ENCODE measurements at places on chromosomes 3 and 15. TPM values are rescaled to one million over a fixed set of nuclear protein-coding genes. Genes with fewer than 3 reads are reported as not detected.

- DNase-seq = no peak
These were observed 13.7 kb upstream of the ARIH1 start for GRCh38 chr15:72460402-72460801.

DNA sequence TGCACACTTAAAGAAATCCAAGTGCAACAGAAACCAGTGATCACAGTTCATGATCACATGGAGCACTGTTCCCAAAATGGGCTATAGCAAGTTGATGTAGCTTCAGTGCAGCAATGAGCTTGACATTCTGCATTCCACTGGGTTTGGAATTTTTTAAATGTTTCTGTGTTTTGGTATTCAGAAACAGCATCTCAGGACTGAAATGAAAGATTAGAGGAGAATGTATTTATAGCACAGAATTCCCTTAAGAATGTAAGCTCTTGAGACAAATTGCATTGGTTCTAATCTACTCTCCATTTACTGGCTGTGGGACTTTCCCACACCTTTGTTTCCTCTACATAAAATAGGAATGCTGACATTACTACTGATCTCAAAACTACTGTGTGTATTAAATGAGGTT, 162.7 kb downstream of the FGF12 start:
- DNase-seq = peak; percentile 21

The SI gene
- not detected for total RNA-seq

The HAPLN3 gene
- total RNA-seq = 62.6 TPM

DNA sequence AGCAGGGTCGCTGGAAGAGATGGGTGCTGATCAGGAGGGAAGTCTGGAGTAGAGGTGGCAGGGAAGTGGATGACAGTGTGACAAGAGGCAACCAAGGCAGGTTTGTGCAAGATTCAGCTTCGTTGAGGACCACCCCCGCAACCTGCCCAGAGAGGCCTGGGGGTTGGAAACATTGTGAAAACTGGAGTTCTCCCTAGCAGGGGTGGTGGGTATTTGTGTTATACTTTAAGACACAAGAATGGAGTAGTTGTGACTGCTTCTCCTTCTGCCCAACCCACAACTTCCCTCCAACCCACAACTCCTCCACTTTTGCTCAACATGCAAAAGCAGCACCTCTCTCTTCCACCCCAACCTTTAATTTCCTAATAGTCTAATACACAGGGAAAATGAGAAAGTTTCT, 8.6 kb upstream of the ARNT2 start:
- DNase-seq = no peak

- DNase-seq = no peak
These were observed 15.5 kb upstream of the HOMER2 start for GRCh38 chr15:82968066-82968465.

DNA sequence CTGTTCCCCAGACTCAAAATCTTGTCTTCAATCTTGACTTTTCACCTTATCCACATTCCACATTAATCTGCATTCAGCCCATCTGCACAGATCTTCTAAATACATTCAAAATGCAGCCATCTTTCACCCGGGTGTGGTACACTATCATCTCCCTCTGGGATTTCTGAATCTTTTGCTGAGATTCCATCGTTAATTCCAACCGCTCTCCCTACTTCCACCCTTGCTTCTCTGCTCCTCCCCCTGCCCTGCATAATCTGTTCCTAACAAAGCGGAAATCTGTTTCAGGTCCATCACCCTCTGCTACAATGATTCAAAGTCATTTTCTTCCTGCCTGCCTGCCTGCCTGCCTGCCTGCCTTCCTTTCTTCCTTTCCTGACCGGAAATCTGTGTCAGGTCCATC, 7.9 kb upstream of the GOLGA8B start:
- DNase-seq = no peak

GRCh38 chr3:184485241-184485640, 76.3 kb upstream of the EPHB3 start:
- no peak for DNase-seq

DNA sequence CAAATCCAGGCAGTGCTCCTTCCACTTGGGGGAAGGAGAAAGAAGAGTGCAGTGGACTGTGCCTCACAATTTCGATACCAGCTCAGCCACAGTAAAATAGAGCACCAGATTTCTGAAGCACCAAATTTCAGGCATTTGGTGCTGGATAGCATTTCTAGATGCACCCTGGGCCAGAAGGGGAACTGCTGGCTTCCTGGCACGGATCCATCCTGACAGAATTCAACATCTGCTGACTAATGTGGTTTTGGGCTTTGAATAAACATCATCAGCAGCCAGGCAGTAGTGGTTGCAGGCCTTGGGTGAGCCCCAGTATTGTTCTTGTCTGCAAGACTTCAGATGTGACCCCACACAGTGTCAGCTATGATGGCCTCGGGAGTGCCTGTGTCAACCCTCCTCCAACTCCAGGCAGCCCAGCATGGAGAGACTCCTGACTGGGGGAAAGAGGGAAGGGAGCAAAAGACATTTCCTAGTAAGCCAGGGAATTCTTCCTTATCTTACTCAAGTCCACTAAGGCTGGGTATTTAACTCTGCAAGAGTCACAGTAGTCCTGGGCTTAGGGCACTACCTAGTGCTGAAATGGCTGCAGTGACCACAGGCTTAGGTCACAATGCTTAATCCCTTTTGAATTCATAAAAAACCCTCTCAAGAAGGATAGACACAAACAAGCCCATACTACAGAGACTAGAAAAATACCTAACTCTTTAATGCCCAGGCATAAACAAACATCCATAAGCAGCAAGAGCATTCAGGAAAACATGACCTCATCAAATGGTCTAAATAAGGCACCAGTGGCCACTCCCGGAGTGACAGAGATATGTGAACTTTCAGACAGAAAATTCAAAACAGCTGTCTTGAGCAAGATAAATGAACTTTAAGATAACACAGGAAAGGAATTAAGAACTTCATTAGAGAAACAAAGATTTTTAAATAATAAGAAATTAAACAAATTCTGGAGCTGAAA, 74.7 kb downstream of the SPATA16 start:
- no peak for DNase-seq

- no peak for DNase-seq
These were observed 502.4 kb downstream of the LPP start for GRCh38 chr3:188656196-188656982.

The ATP10A gene
- total RNA-seq = 0.97 TPM

- no peak for DNase-seq
These were observed 19.5 kb upstream of the ZBTB38 start for GRCh38 chr3:141348837-141349236.

DNA sequence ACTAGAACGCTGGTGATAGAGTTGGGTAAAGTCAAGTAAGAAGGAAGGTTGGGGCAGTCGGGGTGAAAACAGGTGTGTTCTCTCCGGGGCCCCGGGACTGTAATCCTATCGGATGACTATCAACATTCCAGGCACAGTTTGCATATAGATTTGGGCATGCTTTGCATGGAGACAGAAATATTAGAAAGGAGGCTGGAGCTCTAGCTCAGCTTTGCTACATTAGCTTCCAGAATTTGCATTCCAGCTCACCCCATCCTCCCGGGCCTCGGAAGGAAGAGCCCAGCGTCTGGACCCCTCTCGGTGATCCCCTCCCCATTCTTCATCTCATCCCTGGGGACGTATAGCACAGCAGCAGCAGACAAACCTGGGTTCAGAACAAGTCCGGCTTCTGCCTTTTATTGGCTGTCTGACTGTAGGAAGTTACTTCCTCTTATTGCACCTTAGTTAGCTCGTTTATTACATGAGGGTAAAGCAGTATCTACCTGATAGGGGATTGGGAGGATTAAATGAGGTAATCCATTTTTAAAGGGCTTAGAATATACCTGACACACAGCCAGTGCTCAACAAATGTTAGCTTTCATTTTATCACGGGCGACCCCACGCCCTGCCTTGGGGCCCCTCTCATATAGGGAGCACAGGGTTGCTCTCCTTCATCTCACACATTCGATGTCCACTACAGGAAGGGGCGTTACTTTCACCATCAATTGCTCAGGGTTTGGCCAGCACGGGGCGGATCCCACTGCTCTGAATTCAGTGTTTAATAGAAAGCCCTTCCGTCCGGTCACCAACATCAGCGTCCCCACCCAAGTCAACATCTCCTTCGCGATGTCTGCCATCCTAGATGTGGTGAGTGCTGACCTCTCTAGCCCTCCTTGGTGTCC, 3.2 kb downstream of the HTR3E start:
- DNase-seq = no peak

The SST gene
- total RNA-seq = not detected

DNA sequence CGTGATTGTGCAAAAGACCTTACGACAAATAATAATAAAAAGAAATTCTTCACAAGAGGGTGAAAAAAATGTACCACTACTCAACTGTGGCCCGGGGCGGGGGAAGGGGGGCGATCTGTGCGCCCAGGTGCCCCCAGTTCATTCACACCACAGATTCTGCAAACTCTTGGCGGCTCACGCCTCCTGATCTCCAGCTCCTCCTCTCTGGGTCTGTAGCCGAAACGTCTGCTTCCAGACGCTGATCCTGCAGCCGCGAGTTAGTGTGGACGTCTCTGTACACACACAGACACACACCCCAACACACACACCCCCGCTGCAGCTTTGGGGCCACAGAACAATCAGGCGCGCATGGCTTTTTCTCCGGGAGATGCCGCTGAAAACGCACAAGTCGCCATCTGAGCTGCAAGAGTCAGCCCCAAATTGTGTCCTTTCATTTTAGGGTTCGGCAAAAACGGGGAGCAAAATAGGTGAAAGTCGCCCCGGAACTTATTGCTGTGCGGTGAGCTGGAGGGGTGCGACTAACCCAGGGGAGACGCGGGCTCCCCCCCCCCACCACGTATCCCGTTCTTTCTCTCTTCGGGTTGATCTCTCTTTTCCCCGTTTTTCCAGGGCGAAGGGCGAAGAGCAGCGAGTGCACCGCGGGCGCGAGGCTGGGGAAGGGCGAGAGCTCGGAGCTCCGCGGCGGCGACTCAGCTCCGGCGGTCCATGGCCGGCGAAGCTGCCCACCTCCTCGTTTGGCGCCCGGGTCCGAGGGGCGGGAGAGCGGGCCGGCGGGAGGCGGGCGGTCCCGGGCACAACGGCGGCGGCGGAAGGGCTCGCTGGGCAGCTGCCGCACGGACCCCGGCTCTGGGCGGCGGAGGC, 505 bp upstream of the WNT5A start:
- peak; percentile 66 for DNase-seq

DNA sequence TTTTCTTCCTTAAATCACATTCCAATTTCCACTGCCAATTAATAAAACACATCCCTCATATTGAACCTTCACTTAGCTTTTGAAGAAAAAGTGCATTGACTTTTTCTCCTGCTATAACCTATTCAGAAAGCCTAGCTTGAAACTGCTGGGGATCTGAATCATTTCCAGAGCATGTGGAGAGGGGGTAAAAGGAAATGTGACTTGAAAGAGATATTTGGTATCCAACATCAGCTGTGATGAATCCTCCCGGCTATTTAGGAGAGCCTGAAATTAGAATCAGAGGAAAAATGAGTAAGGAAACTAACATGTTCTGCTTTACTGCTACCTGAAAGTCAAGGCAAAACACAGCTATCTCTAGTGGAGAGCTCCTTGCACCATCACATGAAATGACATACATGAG, 2.6 kb upstream of the GNB5 start:
- DNase-seq = no peak

- no peak for DNase-seq
These were observed 105.5 kb upstream of the WNT5A start for GRCh38 chr3:55592572-55592971.

The NR1I2 gene
- 4.4 TPM for total RNA-seq

The TMEM212 gene
- not detected for total RNA-seq

DNA sequence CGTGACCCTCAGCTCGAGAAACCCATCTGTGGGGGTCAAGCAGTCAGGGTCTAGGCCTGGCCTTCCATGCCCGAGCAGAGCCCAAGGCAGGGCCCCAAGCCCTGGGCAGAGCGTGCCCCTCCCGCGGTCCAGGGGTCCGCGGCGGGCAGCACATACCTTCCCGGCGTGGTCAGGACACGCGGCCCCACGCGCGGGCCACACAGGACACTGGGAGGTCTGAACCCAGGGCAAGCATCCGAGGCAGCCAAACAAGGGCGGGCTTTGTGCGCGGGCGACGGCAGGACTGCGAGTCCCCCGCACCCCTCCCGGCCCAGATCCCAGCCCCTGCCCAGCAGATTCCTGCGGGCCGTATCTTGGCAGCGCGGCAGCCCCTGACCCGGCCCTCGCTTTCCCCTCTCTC, 61.6 kb upstream of the ACAN start:
- peak; percentile 35 for DNase-seq

GRCh38 chr3:137764001-137764433, at the start of gene SOX14:
SOX14 (plus strand) TSS chr3:137764315; CDS start chr3:137764785, 470 bp downstream.
- DNase-seq = peak; percentile 98

The RASGRP1 gene
- total RNA-seq = 1.2 TPM

- DNase-seq = no peak
These were observed 319.5 kb downstream of the C3orf38 start for GRCh38 chr3:88469216-88469615.

- no peak for DNase-seq
These were observed 785.9 kb downstream of the GRM7 start for GRCh38 chr3:7646851-7647250.

DNA sequence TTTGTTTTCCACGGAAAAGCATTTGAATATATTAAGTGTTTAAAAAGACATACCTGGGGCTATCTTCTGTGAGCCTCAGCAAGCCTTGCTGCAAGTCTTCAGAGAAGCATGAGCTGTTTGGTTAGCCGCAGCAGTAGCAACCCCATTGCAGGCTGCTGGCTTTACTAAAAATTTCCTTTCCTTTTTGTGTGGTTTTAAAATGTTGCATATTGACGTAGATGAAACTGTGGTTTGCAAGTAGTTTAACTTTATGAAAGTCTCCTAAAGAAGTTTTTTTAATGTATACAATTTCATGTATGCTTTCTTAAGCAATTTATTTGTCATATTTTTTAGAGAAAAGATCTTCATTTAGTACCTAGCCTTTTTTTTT, at the start of gene GPR171:
Gene GPR171 (minus strand): TSS at position 166 of the 370 bp plus-strand sequence. CDS start 3,830 bp downstream, outside the sequence.
- DNase-seq = no peak

The THPO gene
- total RNA-seq = 0.14 TPM

GRCh38 chr3:104886220-104886995, 480.3 kb upstream of the ALCAM start:
- DNase-seq = no peak

GRCh38 chr15:31483986-31484951, 157.6 kb downstream of the KLF13 start:
- peak; percentile 77 for DNase-seq

- no peak for DNase-seq
These were observed 47.5 kb downstream of the HMCES start for GRCh38 chr3:129326138-129326537.

DNA sequence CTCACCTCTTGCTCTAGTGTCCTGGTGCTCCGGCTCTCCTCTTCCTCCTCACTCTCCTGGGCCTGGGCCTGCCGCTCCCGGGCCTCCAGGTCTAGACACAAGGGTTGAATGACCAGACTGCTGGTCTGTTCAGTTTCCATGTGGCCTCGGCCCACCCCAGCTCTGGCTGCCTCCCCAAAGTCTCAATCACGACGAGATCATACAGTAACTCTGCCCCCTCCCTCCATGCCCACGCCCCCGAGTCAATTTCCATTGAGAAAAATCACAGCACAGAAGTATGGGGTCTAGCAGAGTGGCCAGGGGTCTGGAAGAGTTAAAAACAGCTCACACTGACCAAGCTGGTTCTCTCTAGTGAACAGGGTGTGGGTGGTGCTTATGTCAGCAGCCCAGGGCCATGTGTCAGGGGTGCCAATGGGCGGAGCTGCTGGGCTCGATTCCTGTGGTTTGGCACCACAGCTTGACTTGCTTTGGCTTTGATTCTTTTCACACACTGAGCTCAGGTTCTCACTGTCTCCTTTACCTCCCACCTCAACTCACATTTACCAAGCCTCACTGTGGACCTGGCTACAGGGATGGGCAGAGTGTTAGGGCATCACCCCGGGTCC, 6.9 kb downstream of the C15orf62 start:
- no peak for DNase-seq

The COPG1 gene
- total RNA-seq = 106 TPM

All from GM23338 (cell line).